ENCODE measurements at places on chromosomes 4 and X. TPM values are rescaled to one million over a fixed set of nuclear protein-coding genes. Genes with fewer than 3 reads are reported as not detected.

RNF128 gene
- not detected for total RNA-seq

DRD5 gene
- total RNA-seq = not detected

UGT2A3 gene
- total RNA-seq = not detected

KIAA1210 gene
- not detected for total RNA-seq

RIBC1 gene
- total RNA-seq = 0.63 TPM

SHROOM2 gene
- not detected for total RNA-seq

DNA sequence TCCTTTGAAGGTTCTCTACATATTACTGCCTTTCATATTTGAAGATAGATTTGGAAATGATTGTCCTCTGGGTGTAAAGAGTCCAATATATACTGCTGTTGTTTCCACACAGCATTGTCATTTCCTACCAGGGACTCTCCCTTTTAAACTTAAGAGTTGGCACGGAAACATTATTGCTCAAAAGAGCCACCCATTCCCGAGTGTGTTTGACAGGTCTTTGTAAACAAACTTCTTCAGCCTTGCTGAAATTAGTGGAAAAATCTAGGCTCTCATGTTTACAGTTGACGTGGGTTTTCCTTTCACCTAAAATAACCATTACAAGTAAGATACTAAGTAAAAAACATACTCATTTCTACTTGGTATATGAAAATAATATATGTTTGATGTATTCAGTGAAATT is 111.4 kb upstream of the LIMCH1 start:
- no peak overlapping the region for H3K4me3 ChIP-seq
- H3K27me3 ChIP-seq = no peaks in the 10 kb centered on the region
- H3K27ac ChIP-seq = no peak overlapping the region
- no peaks in the 10 kb centered on the region for H3K36me3 ChIP-seq
- no peak for DNase-seq

DNA sequence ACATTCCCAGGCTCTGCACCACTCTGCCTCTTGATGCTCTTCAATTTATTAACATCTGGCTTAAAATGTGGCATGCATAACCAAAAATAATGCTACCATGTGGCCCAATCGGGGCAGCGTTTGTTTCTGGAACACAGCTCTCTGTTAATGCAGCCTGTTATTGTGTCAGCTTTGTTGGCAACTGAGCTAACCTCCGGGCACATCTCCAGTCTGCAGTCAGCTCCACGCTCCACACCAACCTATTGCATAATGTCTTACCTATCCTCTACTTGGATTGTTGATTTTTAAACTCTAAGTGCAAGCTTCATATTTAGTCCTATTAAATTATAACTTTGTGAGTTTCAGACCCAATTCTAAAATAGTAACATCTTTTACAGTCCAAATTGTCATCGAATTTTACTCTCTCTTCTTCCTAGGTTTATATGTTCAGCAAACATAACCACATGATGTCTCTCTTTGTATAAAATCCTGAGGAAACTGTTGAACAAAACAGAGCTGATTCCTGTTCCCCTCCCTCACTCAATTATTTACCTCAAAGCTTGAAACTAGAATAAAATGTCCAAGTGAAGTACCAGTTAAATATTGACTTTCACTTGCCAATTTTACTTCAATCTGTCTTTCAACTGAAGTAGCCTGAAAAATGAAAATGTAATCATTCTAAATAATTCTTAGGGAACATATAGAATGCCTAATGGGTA is 92.2 kb upstream of the RAPGEF2 start:
- no peak for DNase-seq
- H3K27me3 ChIP-seq = peaks cover 2% of the 10 kb centered on the region
- no peak overlapping the region for H3K4me3 ChIP-seq
- no peaks in the 10 kb centered on the region for H3K36me3 ChIP-seq
- no peak overlapping the region for H3K27ac ChIP-seq
- H3K4me1 ChIP-seq = no peaks in the 10 kb centered on the region

GRCh38 chr4:87118421-87118820 is 102.0 kb downstream of the KLHL8 start:
- H3K27ac ChIP-seq = no peak overlapping the region
- peaks cover 25% of the 10 kb centered on the region for H3K36me3 ChIP-seq
- DNase-seq = no peak
- H3K4me1 ChIP-seq = peaks cover 15% of the 10 kb centered on the region
- no peaks in the 10 kb centered on the region for H3K27me3 ChIP-seq
- H3K4me3 ChIP-seq = no peak overlapping the region

DNA sequence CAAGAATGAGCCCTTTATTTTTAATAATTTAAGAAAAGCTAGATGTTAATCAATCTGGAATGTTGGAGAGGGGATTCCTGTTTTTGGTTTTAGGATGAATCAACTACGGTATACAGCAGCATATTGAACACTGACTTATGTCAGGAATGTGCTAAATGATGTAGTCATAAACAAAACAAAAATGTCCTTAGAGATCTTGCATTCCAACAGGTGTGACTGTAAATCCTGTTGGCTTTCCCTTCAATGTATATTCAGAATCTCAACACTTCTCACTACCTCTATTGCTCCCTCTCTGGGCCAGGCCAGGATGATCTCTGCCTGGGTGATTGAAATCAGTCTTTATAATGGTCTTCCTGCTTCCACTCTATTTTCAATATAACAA is 37.8 kb upstream of the BDH2 start:
- H3K27me3 ChIP-seq = no peaks in the 10 kb centered on the region
- peaks cover 7% of the 10 kb centered on the region for H3K4me1 ChIP-seq
- H3K36me3 ChIP-seq = peaks cover 36% of the 10 kb centered on the region

GRCh38 chr4:113181289-113182007 is 132.0 kb downstream of the ANK2 start:
- no peak for DNase-seq
- no peaks in the 10 kb centered on the region for H3K36me3 ChIP-seq
- no peaks in the 10 kb centered on the region for H3K4me1 ChIP-seq
- H3K27me3 ChIP-seq = no peaks in the 10 kb centered on the region
- no peak overlapping the region for H3K4me3 ChIP-seq

- no peaks in the 10 kb centered on the region for H3K4me1 ChIP-seq
- H3K27me3 ChIP-seq = no peaks in the 10 kb centered on the region
- no peak overlapping the region for H3K4me3 ChIP-seq
- no peaks in the 10 kb centered on the region for H3K36me3 ChIP-seq
- DNase-seq = no peak
- no peak overlapping the region for H3K27ac ChIP-seq
Measured at GRCh38 chrX:134880866-134881265, 109.9 kb upstream of the SMIM10 start.

DNA sequence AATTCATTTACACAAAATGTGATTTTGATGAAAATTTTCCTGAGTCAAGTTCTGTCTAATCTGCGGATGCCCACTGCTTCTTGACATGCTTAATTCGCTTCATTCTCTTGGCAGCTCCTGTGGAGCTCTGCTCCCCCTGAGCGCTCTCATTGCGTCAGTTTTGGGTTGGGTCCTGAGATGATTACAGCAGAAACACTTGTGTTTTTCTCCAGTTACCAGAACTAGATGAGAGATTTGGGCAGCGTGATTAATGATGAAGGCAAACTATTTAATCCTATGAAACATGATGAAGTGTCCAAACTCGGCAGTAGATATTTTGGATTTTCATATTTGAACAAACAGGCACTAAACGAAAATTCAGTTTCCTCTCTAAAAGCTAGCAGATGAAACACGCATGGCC is 4.2 kb upstream of the CXCL1 start:
- H3K36me3 ChIP-seq = no peaks in the 10 kb centered on the region
- no peak overlapping the region for H3K27ac ChIP-seq
- peaks cover 18% of the 10 kb centered on the region for H3K27me3 ChIP-seq
- peaks cover 4% of the 10 kb centered on the region for H3K4me1 ChIP-seq

DNA sequence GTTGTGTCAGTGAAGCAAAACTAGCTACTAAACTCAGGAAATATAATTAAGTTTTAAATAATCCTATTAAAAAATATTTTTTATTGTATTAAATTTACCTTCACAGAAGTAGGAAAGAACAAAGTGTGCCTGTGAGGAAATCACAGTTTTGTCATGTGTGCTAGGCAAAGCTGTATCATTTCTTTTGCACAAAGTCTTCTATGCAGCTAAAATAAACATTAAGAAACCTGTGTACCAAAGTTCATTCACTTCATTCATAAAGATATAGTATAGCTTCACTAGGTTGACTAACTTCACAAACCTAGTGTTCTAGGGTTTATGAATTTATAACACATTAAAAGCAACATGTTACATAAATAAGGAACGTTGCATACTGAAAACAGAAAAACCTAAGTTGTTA is 131.0 kb downstream of the PDS5A start:
- peaks cover 18% of the 10 kb centered on the region for H3K36me3 ChIP-seq
- H3K27me3 ChIP-seq = no peaks in the 10 kb centered on the region
- no peak for DNase-seq
- no peak overlapping the region for H3K4me3 ChIP-seq
- no peaks in the 10 kb centered on the region for H3K4me1 ChIP-seq

DNA sequence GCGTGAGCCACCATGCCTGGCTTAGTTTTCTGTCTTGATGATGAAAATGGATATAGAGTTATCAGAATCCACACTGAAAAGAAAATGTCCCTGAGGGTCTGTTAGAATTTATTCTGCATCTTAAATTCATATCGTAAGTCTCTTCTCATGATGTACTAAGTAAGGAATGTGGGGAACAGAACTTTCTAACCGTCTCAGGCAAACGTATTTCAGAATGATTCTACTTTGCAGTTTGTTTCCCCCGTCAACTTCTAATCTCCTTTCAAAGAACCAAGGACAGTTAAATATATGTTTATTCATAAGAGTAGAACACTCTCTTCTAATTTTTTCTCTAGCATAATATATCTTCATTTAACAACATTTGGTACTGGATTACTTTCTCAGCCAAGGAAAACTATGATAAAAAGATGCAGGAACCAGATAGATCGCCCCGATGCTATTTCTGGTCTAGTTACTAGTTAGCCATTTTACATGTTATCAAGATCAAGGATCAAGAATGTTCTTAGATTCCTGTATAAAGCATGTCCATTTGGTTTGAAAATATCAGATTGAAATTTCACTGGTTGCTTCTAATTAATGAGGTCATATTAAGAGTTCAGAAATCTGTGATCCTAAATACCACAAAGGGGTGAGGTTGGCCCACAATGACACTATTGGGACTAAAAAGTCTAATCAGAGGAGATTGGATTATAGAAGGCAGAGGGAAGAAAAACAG is 49.5 kb downstream of the METTL14 start:
- no peak overlapping the region for H3K27ac ChIP-seq
- no peak overlapping the region for H3K4me3 ChIP-seq
- peaks cover 23% of the 10 kb centered on the region for H3K36me3 ChIP-seq
- H3K4me1 ChIP-seq = peaks cover 10% of the 10 kb centered on the region

GRCh38 chr4:187179086-187180058 is 455.7 kb upstream of the FAT1 start:
- H3K4me1 ChIP-seq = no peaks in the 10 kb centered on the region
- DNase-seq = no peak
- no peaks in the 10 kb centered on the region for H3K27me3 ChIP-seq
- no peaks in the 10 kb centered on the region for H3K36me3 ChIP-seq
- H3K4me3 ChIP-seq = no peak overlapping the region

DNA sequence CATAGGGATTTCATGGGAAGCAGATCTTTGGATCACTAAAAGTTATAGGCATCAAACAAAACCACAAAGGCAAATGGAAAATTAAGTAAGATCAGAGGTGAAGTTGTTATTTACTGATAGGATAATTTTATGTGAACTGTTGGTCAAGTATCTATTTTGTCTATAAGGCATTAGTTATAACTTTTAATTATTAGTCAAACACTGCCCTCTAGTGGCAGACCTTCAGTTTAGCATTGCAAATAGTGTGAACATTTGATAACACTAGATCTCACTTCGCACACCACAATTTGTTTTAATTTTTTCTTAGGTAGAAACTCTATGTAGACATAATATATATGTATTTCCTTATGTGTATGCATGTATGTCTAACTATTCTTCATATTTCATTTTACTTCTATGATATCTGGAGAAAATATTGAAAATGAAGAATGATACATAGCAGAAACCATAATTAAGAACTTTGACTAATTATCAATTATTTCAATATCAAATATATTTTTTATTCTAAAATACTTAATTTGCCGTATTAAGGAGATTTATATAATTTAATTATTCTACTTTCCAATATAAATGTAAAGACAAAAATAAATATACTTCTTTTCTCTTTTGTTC is 214.5 kb upstream of the TACR3 start:
- H3K27ac ChIP-seq = no peak overlapping the region
- H3K27me3 ChIP-seq = no peaks in the 10 kb centered on the region
- peak; percentile 10 for DNase-seq
- no peaks in the 10 kb centered on the region for H3K36me3 ChIP-seq

- no peaks in the 10 kb centered on the region for H3K36me3 ChIP-seq
- H3K27me3 ChIP-seq = peaks cover 3% of the 10 kb centered on the region
- H3K4me1 ChIP-seq = no peaks in the 10 kb centered on the region
- DNase-seq = no peak
- H3K27ac ChIP-seq = no peak overlapping the region
Measured at GRCh38 chr4:46886711-46887110, 22.3 kb downstream of the COX7B2 start.

- peaks cover 11% of the 10 kb centered on the region for H3K4me1 ChIP-seq
- DNase-seq = peak; percentile 51
- no peak overlapping the region for H3K27ac ChIP-seq
- H3K4me3 ChIP-seq = no peak overlapping the region
- peaks cover 2% of the 10 kb centered on the region for H3K27me3 ChIP-seq
- H3K36me3 ChIP-seq = no peaks in the 10 kb centered on the region
Measured at GRCh38 chr4:113316879-113317278, 267.4 kb downstream of the ANK2 start.

GRCh38 chr4:110735686-110736085 is 112.8 kb upstream of the PITX2 start:
- no peak overlapping the region for H3K27ac ChIP-seq
- DNase-seq = no peak
- no peaks in the 10 kb centered on the region for H3K27me3 ChIP-seq
- H3K4me3 ChIP-seq = no peak overlapping the region
- H3K36me3 ChIP-seq = no peaks in the 10 kb centered on the region

All from activated CD8-positive, alpha-beta T cell treated with anti-CD3 and anti-CD28 coated beads for 36 hours (primary cell).